ENCODE measurements at places on chromosomes 3 and 15.

- no peak for DNase-seq
Observed at GRCh38 chr3:62500556-62501288, 127.4 kb upstream of the FEZF2 start.

GRCh38 chr3:18791182-18791581 lies 357.1 kb upstream of the KCNH8 start:
- no peak for DNase-seq

- DNase-seq, result no peak
Observed at GRCh38 chr3:18351069-18351628, 74.0 kb downstream of the SATB1 start.

GRCh38 chr3:143843587-143843986 lies 4.7 kb downstream of the SLC9A9 start:
- DNase-seq, result no peak

DNA sequence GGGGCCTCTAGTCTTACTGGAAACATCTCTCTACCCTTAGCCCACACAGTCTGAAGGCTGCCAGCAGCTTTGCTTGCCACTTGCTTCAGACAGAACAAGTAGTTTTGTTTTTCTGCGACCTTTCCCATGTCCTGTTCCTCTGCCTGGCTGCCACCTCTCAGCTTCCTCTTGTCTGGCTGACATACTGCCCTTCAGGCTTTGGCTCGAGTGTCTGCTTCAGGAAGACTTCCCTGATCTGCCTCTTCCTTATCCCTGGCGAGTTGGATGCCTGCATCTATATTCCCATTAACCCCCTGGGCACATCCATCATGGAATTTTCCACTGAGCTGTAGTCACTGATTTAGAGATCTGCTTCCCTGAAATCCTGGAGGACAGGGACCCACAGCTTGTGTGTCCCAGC lies 25.1 kb upstream of the CPNE9 start:
- no peak for DNase-seq

DNA sequence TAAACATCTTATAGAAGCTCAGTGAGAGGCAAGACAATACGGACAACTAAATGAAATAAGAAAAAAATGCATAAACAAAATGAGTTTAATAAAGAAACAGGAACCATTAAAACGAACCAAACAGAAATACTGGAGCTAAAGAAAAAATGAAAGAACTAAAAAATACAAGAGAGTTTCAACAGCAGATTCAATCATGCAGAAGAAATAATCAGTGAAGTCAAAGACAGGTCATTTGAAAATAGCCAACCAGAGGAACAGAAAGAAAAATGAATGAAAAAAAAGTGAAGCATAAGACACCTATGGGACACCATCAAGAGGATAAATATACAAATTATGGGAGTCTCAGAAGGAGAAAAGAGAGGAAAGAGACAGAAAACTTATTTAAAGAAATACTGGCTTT lies 42.5 kb upstream of the PRR20G start:
- no peak for DNase-seq

GRCh38 chr15:98905963-98906711 lies 101.5 kb downstream of the PGPEP1L start:
- no peak for DNase-seq

DNA sequence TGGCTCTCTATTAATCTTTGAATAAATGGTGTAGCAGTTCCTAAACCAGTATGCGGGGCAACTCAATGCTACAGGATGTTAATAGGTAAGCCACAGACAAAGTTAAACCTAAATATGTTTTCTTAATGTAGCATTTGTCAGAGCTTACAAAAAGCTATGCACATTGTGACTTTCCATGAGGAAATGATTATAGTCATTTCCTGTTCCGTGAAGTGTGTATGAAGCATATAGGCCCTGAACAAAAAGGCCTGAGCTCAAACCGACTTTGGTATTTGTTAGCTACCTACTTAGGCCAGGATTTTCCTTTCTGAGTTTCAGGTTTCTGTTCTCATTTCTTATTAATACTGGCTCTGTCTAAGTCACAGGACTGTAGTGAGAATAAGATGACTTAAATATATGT lies 14.2 kb downstream of the ZNF80 start:
- DNase-seq, result no peak

GRCh38 chr3:122123850-122124249 lies 59.6 kb upstream of the CASR start:
- DNase-seq, result no peak

- DNase-seq, result peak; percentile 83
Observed at GRCh38 chr3:128170866-128171516, 17.7 kb downstream of the EEFSEC start.

DNA sequence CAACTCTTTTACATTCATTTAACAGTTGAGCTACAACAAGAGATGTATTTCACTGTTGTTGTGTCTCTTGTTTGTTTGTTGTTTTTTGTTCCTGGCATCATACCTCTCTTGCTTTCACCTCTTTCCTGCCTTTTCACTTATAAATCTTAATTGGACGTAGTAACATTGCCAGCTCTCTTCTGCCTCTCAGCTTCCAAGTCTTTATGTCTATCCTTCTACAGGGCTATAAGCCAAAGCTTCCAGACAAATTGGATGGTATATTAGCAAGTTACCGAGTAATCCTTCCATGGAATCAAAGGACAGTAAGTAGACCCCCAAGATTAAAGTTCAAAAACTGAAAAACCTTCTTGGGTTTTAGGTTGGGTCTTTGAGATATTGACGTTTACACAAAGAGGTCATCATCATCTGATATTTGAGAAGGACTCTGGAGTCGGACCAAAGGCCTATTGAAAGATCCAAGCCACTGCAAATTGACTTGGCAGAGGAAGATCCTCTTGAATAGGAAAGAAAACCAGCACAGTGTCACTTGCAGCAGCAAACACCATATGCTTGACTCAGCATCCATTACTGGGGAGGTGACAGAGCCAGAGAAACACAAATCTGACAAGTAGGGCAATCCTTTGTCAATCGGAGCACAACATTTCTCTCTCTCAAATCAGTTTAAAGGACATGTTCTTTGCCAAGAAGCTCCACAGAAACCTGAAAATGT lies 648.5 kb upstream of the NR2F2 start:
- DNase-seq, result no peak

GRCh38 chr3:106963442-106963841 lies 413.8 kb upstream of the CCDC54 start:
- no peak for DNase-seq

- no peak for DNase-seq
Observed at GRCh38 chr3:183324083-183324482, 71.0 kb downstream of the B3GNT5 start.
